ENCODE measurements at places on chromosomes 2 and 18.

DNA sequence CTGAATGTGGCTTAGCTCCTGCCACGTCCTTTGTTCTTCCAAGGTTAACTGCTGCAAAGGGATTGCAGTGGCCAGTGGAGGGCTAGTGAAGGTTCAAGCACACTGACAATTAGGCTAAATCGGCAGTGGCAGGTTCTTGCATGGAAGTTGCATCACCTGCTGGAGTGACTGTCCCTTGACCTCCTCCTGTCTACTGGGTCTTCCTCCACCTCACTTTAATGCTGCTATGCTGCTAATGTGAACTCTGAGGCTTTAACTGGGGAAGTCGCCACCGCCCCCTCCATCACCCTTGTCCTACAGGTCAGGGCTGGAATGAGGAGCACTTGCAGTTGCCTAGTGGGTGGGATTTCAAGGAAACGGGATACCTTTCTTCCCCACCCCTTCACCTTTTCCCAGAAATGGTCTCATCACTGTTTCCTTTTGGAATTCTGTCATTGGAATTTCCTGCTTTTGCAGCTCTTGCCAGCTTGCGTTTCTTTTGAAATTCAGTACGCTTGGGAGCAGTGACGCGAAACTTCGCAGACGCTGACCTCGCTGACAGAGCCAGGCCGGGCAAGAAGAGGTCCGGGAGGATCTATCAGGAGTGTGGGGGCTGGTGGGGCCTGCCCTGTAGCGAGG is 150.3 kb downstream of the SH3RF3 start:
- DNase-seq: no peak

DNA sequence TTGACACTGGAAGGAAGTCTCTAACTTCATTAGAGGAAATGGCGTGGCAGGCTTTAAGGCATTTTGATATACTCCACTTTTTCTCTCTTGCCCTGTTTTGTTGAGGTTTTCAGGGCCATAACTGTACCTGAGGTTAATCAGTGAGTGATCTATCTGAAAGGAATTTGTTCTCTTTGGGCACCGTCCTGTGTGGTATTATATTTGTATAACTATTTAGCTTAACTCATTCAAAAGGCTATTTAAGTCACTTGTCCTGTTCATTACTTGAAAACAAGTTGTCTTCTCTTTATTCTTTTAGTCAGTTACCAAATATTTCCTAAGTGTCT is 180.4 kb downstream of the NEDD4L start:
- no peak for DNase-seq

DNA sequence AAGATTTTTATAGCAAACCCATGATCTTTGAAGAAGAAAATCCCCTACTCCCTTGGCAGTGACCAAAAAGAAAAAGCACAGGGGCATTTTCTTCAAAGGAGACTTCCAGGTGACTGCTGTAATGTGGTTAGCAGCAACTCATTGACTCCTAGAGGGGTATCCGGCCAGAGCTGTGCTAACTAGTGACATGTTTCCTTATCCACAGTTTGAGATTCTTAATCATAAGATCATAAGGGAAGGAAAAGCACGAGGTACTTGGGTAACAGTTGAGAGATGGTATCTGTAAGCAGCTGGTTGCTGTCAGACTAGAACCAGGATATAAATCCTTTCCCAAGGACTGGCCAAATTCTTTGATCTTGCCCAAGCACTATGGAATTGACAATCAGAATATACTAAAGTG is 124.7 kb downstream of the MREG start:
- DNase-seq: no peak

DNA sequence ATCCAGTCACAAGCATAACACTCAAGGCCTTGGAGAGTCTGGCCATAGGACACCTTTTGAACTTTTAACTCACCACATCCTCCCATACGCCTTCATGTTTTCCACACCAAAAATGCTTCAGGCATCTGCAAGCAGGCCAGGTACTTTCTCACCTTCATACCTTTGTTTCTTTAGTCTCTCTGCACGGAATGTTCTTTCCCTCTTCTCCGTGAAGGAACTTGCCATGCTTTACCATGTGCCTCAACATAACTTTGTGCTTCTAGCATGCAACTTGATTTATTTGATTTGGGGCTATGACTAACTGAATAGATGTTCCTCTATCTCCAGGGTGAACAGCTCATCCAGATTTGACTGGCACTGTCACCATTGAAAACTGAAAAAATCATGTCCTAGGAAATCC is 141.7 kb upstream of the ACVR2A start:
- DNase-seq: no peak

GRCh38 chr18:6355789-6356589 is 58.7 kb downstream of the L3MBTL4 start:
- no peak for DNase-seq

DNA sequence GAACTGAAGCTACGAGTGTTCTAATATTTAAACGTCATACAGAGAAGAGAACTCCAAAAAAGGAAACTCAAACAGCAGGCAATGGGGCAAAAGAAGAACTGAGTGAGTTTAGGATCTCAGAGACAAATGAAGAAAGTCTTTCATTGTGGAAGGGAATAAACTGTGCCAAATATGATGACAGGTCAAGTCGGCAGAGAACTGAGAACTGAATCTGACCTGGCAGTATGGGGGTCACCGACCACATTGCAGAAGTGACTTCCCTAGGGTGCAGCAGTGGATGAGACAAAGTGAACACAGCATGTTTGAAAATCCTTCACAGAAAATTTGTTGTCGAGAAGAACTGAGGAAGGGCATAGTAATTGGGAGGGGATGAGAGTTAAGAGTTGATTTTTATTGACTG is 55.9 kb downstream of the TTC21B start:
- DNase-seq: no peak
